ENCODE measurements at places on chromosomes 2 and 18.

DNA sequence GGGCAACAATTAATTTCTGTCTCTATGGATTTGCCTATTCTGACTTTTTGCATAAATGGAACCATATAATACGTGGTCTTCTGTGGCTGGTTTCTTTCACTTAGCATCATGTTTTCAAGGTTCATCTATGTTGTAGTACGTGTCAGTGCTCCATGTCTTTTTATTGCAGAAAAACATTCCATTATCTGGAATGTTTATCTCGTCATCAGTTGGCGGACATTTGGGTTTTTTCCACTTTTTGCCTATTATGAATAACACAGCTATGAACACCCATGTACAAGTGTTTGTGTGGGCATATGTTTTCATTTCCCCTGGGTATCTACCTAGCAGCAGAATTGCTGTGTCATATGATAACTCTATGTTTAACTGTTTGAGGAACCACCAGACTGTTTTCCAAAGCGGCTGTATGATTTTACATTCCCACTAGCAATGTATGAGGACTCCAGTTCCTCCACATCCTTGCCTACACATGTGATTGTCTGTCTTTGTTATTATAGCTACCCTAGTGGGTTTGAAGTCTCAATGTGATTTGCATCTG is 49.9 kb downstream of the MYO7B start:
- no peak for DNase-seq

DNA sequence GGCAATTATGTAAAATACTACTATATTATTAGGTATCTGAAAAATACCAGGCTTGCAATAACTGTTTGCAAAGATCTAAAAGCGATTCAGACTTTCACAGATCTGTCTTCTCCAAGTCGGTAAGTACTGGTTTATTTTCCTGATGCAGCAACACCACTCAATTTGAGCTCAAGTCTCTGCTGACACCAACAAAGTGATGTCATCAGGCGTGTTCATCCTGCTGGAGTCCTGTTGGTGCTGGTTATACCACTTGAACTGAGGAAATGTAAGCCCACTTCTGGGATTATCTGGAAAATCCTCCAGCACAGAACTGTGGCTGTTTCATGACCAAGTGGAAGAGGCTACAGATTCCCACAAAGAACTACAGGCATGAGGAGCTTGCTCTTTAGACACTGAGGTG is 267.6 kb downstream of the BCL2 start:
- DNase-seq: no peak

- no peak for DNase-seq
Measured at GRCh38 chr2:103401621-103402020, 639.8 kb downstream of the TMEM182 start.

GRCh38 chr2:71129902-71130151 is 202 bp downstream of the MCEE start:
- DNase-seq: no peak

GRCh38 chr2:11314487-11314886 is 29.9 kb downstream of the ROCK2 start:
- DNase-seq: no peak

- no peak for DNase-seq
Measured at GRCh38 chr2:54161660-54162424, 46.4 kb downstream of the ACYP2 start.

DNA sequence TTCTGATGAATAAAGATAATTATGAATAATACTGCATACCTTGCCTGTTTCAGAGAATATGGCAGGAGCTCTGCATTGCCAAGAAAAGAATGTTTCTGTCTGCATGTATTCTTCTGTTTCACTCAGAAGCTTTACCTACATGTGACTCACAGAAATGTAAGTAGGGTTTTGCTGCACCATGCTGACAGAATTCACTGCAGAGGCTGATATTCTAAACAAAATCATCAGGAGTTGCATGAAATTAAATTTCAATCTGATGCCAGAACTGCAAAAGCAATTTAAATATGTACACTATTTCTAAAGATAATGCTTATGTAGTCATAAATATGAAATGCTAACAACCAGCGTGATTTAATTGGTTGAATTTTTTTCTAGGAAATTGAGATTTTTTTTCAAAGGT is 332.8 kb upstream of the FSHR start:
- peak; percentile 30 for DNase-seq

DNA sequence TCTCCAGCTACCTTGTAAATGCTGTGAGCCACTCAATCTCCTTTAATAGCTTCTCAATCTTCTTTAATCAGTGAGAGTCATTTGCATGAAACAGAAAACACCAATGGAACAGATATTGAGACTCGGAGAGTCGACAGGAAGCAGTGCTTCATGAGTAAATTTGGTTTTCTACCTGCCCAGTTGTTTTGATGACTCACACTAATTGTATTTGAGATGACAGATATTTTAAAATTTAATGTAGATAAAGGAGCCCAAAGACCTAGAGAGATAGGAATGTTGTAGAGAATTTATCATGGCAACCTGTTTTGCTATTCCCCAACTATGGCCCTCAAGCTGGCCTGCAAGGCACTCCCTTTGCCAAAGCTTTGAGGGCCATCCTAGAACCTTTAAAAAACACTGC is 119.1 kb downstream of the CDC42EP3 start:
- DNase-seq: no peak

DNA sequence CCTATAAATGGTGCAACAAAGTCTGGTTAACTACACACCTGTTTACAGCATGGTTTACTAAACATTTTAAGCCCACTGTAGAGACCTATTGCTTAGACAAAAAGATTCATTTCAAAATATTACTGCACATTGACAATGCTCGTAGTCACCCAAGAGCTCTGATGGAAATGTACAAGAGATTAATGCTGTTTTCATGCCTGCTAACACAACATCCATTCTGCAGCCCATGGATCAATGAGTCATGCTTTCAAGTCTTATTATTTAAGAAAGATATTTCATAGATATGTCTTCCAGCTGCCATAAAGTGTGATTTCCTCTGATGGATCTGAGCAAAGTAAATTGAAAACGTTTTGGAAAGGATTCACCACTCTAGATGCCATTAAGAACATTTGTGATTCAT is 781.1 kb downstream of the MBD2 start:
- DNase-seq: no peak

DNA sequence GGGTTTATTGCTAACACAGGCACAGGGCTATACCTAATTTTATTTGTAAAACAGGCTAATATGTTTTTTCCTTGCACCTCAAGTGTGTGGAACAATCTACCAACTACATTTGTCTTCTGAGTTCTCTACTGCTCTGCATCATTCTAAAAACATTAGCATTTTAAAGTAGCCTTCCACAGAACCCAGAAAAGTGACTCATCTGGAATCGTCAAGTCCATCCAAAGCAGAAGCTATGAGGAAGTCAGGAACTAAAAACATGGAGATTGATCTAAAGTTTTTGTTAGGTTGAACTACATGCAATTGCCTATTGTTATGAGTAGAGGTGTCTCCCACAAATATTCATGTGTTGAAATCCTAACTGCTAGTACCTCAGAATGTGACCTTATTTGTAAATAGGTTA is 70.9 kb downstream of the SUCLG1 start:
- DNase-seq: no peak

DNA sequence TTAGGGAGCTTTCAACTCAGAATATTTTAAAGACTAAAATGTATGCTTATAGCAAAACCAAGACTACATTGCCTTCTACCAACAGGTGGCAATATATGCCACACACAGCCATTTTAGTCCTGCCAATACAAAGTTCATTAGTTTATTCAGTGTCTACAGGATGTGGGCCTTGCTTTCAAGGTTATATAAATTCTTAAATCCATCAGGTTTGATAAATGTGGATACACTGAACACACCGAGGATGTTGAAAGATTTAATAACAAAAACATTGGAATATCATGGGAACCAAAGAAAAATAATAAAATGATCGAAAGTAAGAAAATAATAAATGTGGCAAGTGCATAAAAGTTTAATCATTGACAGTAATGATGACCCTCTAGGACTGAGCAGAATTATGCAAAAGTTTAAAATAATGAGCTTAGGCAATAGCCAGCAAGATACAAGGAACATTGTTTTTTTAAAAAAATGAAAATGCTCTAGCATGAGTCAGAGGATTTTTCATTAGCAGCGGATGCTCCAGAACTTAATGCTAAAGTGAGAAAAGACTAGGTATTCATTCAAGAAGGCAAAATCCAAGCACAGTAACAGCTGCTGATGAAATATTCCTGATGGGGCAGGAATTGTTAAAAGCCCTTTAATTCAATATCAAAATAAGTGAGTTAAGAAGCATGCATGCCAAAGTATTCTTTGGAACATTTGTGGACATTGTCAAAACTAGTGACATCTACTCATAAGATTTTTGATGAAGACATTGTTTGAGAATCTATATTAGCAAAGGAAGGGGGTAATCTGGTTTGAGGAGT is 14.2 kb downstream of the SCN9A start:
- peak; percentile 30 for DNase-seq

GRCh38 chr18:32213693-32214092 is 23.9 kb downstream of the MEP1B start:
- no peak for DNase-seq

DNA sequence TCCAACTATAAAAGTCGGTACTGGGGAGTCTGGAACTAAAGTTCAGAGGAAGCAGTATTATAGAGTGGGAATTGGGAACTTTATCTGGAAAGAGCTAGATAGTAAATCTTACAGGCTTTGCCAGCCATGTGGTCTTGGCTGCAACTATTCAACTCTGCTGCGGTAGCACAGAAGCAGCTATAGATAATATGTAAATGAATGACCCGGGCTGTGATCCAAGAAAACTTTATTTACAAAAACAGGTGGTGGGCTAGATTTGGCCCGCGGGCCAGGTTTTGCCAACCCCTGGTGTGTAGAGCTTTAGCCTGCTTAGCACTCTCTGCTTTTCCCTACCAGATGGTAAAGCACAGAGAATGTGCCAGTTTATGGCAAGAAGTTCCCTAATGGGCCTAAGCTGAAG is 70.8 kb downstream of the TNP1 start:
- DNase-seq: peak; percentile 51

DNA sequence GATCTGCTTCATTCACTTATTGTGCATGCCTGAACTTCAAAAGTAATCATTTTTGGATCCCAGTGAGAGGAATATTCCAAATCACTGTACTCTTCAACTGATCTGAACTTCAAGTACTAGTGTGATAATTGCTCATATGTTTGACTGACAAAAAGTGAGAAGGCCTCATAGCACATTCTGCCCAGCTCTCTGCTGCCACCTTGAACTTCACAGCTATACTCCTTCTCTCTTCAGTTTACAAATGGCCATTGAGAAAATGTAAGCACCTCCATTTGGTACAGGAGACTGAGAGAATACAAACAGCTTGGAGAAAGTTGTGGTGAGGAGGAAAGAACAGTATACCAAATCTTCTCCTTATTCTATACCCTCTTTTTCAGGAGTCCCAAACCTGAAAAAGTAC is 946.0 kb upstream of the CHAC2 start:
- no peak for DNase-seq

Data from NCI-H2081 (cell line).